ENCODE measurements at places on chromosomes 5 and 9.

GRCh38 chr5:59732806-59733205 lies 160.7 kb downstream of the PDE4D start:
- DNase-seq, result no peak

DNA sequence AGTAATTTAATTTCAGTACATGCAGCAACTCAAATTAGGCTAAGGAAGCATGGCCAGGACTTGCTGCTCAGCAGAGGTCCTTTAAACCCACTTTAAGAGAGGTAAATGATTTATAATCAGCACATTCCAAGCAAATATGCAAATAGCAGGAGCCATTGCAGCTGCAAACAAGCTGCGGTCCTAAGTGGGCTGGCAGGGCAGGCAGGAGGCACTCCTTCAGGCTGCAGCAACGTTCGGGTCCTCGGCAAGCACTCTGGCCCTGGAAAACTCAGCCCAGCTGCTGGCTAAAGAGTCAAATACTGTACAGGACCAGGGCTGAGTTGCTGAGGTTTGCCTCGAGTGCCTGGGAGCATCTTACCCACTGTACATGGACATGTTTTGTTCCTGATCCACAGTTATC lies 126.9 kb downstream of the FSTL4 start:
- DNase-seq, result no peak

DNA sequence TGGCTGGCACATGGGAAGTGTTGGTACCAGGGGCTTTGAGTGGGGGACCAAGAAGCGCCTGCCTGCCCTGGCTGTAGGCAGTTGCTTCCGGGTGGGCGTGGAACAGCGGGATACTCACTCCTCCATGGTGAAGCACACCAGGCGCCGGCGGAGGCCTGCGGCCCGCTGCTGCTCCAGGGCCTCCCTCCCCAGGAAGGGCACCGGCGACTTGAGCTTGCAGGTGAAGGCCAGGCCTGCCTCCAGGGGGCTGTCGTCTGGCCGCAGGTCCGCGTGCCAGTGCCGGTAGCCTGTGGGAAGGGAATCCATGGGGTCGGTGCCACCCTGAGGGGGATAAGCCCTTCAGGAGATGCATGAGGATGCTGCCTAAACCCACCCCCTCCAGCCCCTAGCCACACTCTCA lies 34.3 kb downstream of the DBH start:
- no peak for DNase-seq

GRCh38 chr5:143882520-143882919 lies 70.6 kb downstream of the HMHB1 start:
- DNase-seq, result no peak

DNA sequence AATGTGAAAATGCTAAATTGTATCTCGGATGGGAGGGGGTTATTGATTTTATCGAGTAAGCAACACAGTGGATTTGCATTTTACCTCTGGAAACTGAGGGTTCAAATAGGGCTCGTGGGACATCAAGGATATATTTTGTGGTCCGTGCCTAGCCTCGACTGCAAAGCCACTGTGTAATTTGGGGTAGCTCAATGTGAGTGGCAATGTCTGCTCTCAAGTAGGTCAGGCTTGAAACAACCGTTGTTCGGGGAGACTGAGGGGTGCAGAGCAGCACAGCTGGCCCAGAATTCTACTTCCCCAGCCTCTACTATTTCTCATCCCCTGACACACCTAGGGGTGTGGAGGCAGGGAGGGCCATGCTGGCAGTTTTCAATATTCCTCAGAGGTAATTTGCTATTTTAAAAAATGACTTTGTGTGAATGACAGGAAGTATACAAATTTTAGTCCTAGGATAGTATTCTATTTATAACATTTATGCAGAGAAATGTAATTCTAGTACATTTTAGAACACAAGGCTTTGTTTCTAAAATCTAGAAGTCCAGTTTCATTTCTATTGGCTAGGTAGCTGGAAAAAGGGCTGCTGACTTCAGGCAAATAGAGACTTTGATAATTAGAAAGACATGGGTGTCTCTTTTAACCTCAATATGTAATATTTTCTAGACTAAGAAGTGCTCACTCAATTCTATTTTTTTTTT lies 1.4 kb upstream of the DAB2 start:
- DNase-seq, result no peak
